ENCODE measurements at places on chromosomes 4 and X.

- no peak for DNase-seq
Observed at GRCh38 chr4:128521156-128521555, 233.5 kb upstream of the PGRMC2 start.

- DNase-seq, result no peak
Observed at GRCh38 chr4:174835536-174835935, 6.5 kb upstream of the GLRA3 start.

DNA sequence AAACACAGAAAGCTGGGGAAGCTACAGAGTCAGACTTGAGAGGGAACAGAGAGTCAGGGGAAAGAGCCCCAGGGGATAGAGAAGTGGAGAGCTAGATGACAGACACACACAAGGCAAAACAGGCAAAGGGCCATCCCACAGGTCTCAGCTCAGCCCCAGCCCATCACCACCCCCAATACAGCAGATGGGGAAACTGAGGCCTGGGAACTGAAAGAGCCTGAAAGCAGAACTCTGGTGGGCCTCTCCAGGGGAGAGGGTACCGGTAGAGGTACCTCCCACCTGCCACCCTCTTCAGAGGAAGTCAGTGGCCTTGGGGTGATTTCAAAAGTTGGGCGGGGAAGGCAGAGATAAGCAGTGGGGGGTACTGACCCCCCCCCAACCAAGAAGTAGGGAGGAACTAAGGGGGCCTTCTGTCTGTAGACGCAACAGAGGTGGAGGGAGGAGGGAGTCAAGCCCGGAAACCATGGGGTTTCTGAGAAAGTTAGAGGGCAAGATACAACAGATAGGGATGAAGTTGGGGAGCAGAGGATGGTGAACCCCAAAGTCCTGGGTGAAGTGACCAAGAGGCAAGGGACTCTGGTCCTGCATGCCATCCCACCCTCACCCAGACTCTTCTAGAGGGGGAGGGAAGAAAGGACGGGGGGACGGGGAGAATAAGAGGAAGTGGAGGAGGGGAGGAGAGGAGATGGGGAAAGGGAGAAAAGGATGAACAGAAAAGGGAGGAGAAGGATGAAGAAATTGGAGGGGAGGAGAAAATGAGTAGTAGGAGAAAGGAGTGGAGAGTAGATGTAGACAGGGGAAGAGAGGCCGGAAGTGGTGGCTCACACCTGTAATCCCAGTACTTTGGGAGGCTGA lies 3.2 kb downstream of the GATA1 start:
- no peak for DNase-seq

DNA sequence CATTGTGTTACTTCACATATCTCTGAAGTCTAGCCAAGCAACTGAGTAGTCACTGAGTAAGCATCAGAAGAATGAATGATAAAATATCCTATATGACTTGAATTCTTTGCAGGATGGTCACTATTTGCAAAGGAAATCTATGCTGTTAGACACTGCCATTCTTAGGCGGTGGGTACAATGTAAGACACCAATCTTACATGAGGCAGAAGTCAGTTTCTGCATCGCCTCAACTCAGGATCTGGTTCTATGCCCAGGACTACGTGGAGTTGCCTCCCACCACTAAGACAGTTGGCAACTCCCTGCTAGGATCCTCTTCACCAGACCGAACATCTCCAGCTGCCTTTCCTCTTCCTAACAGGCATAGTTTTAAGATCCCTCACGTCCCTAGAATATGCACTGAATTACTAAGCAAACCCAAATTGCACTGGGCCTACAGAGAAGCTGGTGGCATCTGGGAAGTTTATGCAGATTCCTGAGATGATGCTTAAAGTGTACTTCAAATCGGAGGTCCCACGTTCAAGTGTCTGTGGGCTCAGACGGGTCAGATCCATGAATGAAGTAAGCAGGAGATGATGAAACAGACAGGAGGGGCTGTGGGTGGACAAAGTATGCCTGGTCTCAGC lies 45.6 kb downstream of the SEL1L3 start:
- no peak for DNase-seq

GRCh38 chr4:117560329-117560728 lies 474.0 kb upstream of the NDST3 start:
- DNase-seq, result no peak

GRCh38 chrX:84064164-84064563 lies 123.8 kb downstream of the RPS6KA6 start:
- no peak for DNase-seq

DNA sequence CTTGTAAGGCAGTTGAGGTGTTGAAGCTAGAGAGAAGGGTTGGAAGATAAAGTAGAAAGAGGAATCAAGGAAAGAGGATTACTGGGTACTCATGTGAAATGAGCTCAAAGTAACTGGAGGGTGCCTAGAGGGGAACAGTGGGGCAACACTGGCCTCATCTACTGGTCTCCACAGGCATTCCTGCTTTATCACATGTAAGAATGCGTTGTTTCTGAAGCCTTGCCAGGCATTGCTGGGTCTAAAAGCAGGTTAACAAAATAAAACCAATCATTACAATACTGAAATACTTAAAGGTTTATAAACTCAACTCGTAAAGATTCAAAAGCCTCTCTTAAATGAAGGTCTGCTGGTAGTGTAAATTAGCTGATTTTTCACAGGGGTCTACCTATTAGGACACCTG lies 96.0 kb downstream of the FANCB start:
- no peak for DNase-seq

- DNase-seq, result no peak
Observed at GRCh38 chrX:71214604-71215337, 8.3 kb upstream of the GJB1 start.

DNA sequence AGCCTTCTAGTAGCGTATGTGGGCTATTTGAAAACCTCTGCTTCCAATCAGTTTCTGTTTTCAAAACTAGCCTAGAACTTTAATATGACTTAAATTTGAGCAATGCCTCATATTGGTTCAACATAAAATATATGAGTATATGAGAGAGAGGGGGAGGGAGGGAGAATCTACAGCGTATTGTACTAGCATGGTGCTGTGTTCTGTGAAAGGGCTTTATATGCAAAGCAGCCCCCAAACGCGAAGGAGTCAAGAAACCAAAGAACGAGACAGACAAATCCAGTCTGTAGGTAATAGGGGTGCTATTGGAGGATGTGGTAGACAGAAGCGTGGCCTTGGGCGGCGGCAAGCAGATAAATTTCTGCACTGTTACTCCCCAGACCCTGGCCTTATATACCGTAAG lies 784 bp upstream of the ANXA5 start:
- DNase-seq, result no peak

GRCh38 chr4:43332052-43332425 lies 439.5 kb downstream of the GRXCR1 start:
- DNase-seq, result no peak

DNA sequence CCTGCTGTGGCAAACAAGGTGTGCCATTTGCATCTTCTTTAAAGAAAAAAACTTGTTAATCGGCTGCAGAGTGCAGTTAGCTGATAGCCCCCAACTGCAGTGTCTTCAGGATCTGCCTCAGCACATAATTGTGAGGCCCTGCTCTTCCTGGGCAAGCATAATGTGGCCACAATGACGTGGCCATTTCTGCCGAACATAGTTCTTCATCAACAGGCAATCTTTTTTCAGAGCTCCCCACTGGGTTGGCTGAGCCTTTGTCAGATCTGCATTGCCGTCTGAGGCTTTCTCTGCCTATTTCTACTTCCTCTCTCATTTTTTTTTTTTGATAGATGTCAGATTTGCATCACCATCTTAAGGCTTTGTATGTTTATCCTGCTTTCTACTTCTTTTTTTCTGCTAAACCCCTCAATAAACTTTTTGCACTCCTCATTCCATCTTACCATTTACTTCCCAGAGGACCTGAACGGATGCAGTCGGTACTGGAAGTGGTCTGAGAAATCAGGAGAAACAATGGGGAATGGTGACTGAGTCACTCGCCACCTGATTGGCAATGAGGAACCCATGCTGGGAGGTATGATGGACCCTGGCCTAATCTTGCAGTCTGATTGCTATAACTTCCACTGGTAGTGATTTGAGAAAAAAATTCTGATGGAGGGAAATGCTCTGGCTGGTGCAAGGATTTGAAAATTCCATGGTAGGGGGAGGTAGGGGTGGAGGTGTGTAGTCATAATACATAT lies 21.2 kb upstream of the TAB3 start:
- DNase-seq, result no peak

GRCh38 chr4:75666299-75666698 lies 6.9 kb downstream of the G3BP2 start:
- DNase-seq, result no peak

DNA sequence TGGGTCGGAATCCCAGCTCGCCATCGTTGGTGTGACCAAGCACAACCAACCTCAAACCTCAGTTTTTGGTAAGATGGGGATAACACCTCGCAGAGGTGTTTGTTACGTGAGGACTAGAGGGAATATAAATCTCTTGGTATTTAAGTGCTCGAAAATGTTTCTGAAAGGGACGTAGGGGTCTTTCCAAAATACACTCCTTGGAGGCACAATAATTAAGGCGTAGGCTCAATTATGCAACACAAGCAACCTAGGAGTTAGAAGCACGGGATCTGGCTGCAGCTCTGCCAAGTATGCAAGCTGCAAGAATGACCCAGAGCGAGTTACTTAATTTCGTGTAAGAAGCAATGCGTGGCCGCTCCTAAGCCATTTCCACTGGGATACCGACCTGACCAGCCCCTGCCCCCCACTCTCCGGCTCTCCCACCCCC lies 552 bp downstream of the ADH5 start:
- no peak for DNase-seq

DNA sequence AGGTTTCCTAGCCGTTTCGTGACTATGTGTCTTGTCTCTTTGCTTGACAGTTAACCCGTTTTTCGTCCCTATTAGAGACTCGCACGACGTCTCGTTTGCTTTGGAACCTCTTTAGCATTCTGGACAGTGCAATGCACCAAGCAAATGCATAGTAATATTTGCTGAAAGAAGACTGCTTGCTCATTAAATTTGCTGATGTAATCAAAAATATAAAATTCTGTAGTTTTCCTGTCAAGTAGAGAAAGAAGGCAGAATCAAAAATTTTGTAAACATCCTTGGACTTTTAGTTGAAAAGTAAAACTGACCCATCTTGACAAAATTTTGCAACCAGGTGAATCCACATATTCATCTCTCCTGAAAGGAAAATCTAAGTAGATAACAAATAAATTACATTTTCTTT lies 106.9 kb upstream of the RAPGEF2 start:
- no peak for DNase-seq

- DNase-seq, result no peak
Observed at GRCh38 chr4:118762730-118763477, 73.0 kb downstream of the SEC24D start.

DNA sequence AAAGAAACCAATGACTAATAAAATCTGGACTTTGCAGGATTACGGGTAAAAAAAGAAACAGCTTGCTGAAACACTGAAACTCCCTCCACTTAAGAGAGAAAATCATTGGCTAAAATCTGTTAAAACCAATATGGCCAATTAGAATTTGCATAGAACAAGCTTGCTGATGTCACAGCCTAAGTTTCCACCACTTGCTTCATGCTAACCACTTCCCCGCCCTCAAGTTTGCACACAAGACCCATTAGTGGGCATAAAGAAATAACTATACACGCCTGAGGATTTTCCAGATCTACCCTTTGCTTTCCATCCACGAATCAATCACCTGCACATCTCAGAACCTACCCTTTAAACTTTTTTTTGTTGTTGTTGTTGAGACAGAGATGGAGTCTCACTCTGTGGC lies 42.7 kb upstream of the PHEX start:
- no peak for DNase-seq

- DNase-seq, result no peak
Observed at GRCh38 chr4:106624671-106625070, 256.1 kb upstream of the GIMD1 start.

GRCh38 chr4:95857761-95858160 lies 17.9 kb downstream of the PDHA2 start:
- DNase-seq, result no peak

DNA sequence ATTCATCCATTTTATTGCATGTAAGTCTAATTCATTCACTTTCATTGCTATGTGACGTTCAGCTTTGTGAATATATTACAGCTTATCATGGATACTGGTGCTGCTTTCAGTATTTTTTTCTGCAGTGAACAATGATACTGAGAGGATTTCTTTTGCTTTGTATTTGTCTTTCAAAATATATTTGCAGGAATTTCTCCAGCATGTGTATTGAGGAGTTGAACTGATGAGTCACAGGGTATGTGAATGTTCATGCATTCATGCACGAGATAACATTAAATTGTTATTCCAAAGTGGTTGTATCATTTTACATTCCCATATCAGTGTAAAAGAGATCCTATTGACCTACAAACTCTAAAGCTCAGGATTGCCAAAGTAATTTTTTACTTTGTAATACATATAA lies 283.8 kb upstream of the ARSJ start:
- no peak for DNase-seq

DNA sequence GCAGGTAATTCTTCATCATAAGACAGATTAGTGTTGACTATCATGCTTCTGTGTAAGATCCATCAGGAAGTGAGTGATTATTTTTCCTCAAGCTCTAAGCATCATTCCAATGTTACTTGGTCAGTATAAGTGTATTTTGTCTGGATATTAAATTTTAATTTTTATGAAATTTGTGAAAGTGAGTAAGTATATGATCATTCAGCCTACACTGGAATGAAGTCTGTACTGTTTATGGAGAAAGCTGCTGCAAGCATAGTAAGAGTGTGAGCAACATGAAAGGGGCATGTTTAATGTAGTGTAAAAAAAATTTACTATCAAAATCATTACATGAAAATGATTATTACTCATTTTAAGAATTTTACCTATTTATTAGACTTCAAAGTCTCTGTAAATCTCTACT lies 84.8 kb downstream of the IL15 start:
- no peak for DNase-seq

DNA sequence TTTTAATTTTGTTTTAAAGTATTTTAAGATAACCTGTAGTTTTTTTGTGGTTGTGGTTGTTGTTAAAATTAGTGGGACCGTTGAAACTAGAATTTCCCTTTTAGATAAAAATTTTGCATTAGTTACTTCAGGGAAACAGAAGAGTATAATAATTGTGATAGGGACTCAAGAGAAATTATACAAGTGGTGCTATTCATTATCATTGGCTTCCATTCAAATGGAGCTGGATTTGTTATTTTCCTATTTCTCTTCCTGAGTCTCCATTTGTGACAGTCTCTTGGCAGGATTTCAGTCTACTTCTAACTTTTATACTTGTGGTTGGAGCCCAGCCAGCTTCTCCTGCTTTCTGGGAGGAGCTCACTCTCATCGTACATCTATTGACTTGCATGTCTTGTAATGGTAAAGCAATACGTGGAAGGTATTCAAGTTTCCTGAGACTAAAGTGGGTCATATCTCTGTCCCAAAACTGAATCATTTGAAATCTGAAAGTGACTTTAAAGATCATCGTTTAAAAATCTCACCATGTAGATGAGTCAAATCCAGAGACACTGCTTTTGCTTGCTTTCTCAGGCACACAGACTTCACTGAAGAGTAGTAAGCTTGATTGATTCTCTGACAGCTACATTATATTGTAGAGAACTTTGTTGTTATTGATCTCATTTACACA lies 155.8 kb downstream of the RPA4 start:
- DNase-seq, result no peak
